Fibroblast of skin of right biceps (primary cell): ENCODE measurements at places on chromosomes 1 and 21.

- peak; percentile 38 for DNase-seq
These were observed 22.7 kb downstream of the KRTAP10-1 start for GRCh38 chr21:44517175-44517899.

DNA sequence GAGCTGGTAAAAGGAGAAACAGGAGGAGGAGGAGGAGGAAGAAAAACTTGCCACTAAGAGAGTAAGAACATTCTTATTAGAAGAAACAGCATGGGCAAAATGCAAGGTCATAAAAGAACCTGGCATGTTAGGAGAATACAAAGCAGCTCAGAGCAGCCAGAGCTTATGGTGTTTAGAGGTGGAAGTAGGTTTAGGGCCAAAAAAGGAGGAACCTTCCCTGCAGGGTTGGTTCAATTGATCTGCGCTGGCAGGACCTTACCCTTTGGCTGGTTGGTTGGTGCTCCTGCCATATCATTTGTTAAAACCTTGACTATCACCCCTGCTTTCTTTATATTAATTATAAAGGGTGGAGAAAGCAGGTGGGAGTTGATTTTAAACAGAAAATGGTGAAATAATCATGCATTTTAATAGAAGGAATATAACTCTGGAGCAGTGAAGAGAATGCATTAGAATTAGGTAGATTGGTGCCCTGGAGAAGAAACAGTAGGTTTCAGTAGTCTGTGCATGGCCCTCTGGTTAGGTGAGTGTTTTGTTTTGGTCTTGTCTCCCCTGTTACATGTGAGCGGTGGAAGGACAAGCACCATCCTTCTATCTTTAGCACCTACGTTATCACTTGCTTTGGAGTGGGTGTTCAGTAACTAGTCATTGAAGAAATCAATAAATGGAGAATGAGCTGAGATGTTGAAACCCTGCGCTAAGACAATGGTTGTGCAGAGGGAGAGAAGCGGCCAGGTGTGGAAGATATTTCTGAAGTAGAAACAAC is 110.4 kb upstream of the NGF start:
- DNase-seq, result no peak

DNA sequence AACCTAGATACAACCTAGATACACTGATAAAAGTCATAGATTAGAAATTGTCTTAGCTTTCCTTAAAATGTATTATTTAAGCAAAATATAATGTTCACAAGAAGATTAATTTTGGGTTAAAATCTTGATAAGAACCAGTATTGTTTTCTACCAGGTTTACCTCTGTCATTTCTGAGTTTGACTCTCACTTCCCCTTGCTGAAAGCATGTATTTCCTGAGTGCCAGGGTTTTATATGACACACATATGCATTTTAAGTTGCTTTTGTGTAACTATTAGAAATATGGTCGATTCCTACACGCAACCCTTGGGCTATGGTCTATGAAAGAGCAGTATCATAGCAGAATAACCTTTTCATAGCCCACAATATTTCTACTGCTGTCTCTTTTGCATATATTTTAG is 351.7 kb downstream of the ZP4 start:
- DNase-seq, result no peak

GRCh38 chr1:203839081-203839480 is 22.3 kb upstream of the SNRPE start:
- DNase-seq, result peak; percentile 82

DNA sequence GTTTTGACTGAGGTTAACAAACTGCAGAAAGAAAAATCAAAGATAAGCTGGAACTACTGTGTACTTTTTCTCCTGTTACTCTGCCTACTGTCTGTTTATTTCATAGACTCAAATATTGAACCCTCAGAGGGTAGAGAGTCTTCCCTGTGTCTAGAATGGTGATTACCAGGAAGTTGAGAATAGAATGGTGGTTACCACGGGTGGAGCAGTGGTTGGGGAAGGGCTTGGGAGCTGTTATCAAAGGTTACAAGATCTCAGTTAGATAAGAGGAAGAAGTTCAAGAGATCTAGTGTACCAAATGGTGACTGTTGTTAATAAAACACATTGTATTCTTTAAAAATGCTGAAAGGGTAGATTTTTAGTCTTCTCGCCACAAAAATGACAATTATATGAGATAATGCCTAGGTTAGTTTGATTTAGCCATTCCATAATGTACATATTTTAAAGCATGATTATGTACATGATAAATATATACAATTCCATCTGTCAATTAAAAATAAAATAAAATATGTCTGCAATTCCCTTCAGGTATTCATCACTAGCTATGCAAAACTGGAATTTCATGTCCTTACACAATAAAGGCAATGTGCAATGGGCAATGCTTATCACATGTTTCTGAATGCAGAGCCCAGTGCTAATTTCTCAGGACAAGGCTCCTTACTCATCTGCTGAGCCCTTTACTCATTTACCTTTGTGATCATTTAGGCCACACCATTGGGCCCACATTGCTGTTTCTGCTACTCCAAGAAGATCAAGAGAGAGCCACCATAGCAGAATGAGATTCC is 474.3 kb upstream of the CAMK1G start:
- DNase-seq, result no peak

DNA sequence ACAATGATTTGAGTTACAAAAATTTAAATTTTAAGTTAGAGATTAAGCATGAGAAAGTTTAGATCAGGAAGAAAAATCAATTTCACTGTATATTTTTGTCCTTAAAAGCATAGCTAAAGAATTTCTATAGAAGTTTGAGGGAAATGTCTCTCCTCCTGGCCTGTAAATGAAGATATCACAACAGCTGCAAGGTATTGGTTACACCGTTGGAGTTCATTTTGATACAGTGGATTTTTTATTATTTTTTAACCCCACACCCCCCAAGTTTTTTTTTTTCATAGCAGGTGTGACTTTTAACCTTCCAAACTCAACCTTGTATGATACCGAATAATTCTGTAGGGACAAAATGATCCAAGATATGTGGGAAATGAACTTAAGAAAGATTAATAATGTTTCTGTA is 156.3 kb downstream of the DISP1 start:
- DNase-seq, result no peak

GRCh38 chr1:211549092-211549711 is 29.8 kb downstream of the SLC30A1 start:
- DNase-seq, result no peak

- DNase-seq, result no peak
These were observed 100.0 kb downstream of the SLC25A24 start for GRCh38 chr1:108100148-108100547.

DNA sequence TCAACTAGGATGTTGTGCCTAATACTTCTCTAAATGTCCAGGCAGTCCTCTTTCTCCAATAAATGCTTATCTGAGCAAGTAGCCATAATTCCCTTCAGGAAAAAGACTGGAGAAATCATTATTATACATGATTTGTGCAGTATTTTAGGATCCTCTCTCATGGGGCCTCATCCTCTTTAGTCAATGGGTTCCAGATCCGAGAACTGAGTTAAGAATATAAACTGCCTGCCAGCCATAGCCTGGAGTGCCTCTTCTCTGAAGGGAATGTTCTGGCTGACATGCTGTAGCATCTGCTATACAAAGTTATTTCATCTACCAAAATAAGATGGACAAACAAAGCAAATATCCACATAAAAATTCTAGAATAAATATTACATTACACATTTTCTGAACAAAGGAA is 334.0 kb upstream of the PRMT6 start:
- no peak for DNase-seq

GRCh38 chr1:81517987-81518386 is 282.7 kb upstream of the ADGRL2 start:
- DNase-seq, result no peak

- no peak for DNase-seq
These were observed 55.6 kb upstream of the FMOD start for GRCh38 chr1:203406446-203407045.

GRCh38 chr21:29365661-29366265 is 67.0 kb downstream of the BACH1 start:
- DNase-seq, result no peak

DNA sequence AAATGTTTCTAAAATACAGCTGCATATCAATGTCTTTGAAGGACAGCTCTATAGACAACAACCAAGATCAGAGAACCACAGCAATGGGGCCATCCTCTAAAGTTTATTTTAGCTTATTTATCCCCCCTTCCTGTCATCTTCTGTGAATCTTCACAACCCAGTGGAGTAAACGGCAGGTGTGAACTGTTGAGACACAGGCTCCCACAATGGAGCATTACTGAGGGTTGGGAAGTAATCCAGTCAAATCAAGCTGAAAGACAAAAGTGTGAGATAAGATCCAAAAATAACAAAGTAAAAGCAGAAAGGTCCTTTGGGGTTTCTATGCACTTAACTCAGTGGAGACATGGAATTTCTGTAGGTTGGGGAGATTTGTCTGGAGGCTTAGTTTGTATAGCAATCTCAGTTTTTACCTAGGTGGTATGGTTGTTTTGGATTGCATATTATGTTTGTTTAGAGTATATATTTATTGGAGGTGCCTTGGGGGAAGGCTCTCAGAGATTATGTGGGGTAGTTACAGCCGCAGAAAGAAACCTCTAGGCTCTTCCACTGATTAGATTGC is 286.9 kb upstream of the ADGRL2 start:
- DNase-seq, result peak; percentile 3

- DNase-seq, result no peak
These were observed 4.0 kb downstream of the FBLIM1 start for GRCh38 chr1:15762546-15762945.

- no peak for DNase-seq
These were observed 59.2 kb upstream of the KCNK2 start for GRCh38 chr1:215023155-215023832.

DNA sequence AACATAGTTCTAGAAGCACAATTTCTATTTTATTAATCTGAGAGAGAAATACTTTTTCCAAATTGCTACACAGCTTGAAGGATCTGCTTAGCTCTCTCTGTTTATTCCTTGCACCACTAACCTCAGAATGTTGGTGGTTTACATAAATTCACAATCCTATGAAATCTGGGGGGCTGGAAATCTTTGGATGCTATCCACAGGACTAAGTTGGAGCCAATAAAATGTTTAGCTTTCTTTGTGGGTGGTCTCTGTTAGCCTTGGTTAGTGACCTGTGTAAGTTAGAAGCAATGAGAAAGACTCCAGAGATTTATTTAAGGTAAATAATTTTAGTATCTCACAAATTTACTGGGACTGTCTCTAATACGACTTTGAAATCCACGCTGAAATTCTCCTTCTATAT is 418.1 kb downstream of the ADGRL2 start:
- no peak for DNase-seq

- no peak for DNase-seq
These were observed 46.6 kb downstream of the NEK7 start for GRCh38 chr1:198203434-198203833.

GRCh38 chr1:11098931-11099309 is 749 bp downstream of the EXOSC10 start:
- no peak for DNase-seq

DNA sequence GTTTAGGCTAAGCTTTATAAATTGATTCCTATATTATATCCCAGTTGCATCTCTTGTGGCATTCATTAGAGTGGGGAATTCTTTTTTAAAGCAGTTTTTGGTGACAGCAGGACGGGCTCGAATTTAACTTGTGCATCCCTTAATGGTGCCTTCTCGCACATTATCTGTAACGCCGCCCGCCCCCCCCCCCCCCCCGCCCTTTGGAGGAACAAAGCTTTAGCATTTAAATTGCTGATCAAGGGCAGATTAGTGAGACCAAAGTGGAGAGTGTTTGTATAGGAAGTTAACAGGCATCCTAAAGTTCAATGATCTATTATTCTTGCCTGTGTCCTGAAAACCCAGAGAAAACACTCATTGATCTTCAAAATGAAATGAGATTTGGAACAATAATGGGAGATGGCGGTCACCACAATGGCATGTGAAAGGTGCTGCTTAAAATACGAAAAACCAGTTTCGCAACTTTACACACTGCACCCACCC is 2.2 kb downstream of the LMO4 start:
- no peak for DNase-seq

DNA sequence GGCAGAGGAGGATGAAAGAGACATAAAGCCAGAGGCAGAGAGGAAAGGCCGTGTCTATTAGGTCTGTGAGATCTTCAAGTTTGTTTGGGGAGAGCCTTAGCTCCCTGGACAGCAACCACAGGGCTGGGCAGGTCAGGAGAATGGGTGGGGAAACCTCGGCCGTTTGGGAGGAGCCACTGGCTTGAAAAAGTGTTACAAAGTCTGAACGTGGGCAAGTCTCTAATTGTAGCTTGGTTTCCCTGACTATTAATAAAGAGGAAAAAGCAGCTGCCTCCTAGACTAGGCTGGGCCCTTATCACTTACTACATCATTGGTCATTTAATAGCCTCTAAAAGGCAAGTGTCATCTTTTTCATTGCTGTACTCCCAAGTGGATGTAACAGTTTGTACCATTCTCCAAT is at the start of gene CCDC17:
Gene CCDC17 (minus strand): TSS at position 83 of the 400 bp plus-strand sequence. CDS start 145 bp downstream, outside the sequence.
- no peak for DNase-seq

DNA sequence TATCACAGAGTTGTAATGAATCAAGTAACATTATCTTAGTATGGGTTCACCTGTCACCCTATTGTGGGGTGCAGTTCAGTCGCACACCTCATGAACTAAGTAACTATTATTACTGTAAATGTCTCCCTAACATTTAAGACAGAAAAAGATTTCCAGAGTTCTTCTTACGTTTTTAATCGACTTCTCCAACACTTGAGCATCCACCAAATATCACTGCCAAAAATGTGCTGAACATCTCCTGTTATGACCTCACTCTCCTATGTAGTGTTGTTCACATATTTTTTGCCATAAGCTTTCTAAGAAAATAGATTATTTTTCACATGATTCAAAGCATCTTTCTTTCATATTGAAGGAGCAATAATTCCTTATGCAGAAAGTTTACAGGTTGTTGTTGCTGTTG is 1.3 kb downstream of the TTLL7 start:
- no peak for DNase-seq

GRCh38 chr21:44637018-44637850 is at the start of gene KRTAP10-10:
TSS of gene KRTAP10-10 (plus strand) at chr21:44637356. CDS start at chr21:44637418, 62 bp downstream.
- DNase-seq, result no peak

- no peak for DNase-seq
These were observed 2.8 kb upstream of the S100B start for GRCh38 chr21:46607636-46608035.

DNA sequence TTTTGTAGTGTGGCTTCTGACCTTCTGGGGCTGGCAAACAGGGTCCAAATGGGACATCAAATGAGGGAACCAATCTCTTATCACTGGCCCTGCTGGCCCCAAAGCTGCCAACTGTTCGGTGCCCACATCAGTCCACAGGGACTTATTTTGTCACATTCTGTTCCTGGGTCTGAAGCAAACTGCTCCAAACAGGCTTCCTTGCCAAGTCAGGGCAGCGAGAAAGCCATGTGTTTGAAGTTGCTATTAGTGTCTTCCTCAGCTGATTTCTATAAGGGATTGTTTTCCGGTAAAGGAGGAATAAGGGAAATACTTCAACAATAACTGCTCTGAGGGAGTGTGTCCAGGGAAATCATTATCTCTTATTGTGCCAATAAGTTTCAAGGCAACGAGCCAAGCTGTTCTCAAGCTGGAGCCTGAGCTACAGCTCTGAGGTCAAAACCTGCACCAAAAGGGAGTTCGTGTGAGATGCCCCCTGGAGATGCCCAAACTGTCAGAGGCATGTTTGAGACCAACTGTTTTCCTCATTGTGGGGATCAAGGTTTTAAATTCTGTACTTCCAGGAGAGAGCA is 381.4 kb upstream of the PROX1 start:
- DNase-seq, result no peak
